ENCODE measurements at places on chromosomes 13 and 19.
A peak's percentile ranks its signal among the peaks of the same experiment; 100 is the strongest.

DNA sequence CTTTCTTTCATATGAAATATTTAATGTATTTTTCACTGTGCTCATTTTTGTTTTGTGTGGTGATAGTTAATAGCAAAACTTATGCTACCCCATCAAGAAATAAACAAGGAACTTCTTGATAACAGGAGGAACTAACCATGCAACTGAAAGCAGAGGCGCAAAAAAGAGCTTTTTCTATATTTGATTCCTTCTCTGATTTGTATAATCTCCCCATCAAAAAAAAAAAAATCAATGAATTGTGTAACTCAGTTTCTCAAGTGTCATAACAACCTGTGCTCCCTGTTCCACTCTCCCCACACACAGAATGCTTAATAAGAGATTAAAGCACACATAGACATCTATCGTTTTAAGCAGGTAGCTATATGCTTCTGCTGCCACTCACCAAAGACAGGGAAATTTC lies 67.3 kb upstream of the MED4 start:
- DNase-seq = no peak

DNA sequence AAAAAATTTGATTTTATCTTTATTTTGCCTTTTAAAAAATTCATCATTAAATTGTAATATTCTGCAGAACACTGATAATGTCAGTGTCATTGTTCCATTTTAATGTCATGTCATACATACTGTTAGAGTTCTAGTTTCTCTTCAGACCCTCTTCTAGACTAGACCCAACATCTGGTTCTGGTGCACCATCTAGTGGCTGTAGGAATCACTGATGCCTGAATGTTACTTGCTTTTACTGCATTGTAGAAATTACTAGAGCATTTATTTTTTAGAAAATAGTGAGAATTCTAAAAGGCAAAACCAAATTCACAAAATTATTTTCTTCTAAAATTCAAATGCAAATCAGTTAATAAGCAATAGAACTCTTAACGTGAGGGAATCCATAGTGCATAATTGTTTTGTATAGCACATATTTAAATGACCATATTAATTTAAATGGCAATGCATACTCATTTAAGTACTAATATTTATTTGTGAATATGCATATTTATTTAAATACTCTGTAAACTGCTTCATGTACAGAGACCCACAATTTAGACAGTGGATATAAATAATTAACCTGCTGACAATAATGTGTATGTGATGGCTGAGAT lies 425.7 kb downstream of the KLF12 start:
- no peak for DNase-seq

GRCh38 chr19:8366961-8367326 lies 3.0 kb downstream of the ANGPTL4 start:
- no peak for DNase-seq

DNA sequence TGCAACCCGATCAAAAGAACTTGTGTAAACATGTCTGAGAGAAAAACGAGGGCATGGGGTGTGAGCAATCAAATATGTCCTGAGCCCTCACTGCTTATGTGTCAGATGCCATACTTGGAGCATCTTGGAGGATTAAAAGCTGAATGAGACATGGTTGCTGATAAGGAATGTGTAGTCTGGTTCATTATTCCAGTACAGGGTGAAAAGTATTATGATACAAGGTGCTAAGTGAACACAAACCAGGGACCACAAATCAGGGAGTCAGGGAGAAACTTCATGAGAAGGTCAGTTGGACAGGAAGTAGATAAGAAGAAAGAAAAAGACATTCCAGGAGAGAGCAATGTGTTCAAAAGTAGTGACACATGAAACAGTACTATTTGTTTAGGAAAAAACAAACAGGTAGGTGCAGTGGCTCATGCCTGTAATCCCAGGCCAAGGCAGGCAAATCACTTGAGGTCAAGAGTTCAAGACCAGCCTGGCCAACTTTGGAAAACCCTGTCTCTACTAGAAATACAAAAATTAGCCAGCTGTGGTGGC lies 2.0 kb upstream of the RCBTB1 start:
- DNase-seq = no peak

DNA sequence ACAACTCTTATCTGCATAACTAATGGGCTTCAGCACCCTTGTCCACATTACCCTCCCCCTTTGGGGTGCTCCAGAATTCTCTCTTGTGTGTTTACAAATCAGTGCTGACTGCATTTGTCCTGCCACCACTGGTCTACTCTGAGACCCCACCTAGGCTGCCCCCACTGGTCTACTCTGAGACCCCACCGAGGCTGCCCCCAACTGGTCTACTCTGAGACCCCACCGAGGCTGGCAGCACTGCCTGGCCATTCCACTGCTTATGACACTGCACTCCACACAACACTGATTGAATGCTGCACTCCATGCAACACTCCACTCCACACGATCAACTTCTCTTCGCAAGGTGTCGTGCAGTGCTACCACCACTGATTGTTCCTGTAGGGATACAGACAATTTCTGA lies 1459.2 kb upstream of the SLC10A2 start:
- DNase-seq = no peak

GRCh38 chr19:17209126-17210036 lies 5.8 kb upstream of the USE1 start:
- DNase-seq = no peak

DNA sequence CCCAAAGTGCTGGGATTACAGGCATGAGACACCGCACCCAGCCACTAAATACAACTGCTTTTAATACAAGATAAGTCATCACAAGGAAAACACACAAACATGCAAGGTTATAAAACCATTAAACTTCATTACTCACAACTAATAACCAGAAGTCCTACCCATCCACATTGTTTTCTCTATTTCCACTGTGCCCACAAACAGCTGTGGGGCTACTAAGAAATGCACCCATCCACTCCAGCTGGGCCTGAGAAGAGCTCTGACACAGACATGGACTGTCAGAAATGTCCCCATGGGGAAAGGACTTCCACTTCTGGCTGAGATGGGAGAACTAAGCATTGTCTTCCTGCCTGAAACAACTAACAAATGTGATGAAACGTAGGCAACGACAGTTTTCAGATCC lies 17.2 kb downstream of the SAFB2 start:
- no peak for DNase-seq

- no peak for DNase-seq
Observed at GRCh38 chr13:30376426-30377311, 45.6 kb upstream of the UBE2L5 start.

DNA sequence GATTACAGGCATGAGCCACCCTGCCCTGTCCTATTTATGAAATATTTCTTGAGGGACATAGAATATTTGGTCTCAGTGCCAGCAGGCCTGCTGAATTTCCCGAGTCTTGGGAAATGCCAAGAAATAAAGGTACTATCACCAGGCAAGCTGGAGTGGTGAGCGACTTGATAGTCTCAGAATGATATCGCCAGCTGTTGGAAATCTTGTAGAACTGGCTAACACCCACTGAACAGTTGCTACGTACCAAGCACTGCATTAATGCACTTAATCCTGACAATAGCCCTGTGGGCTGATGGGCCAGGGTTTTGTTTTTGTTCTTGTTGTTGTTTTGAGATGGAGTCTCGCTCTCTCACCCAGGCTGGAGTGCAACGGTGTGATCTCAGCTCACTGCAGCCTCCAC lies 42.2 kb upstream of the MRI1 start:
- no peak for DNase-seq

DNA sequence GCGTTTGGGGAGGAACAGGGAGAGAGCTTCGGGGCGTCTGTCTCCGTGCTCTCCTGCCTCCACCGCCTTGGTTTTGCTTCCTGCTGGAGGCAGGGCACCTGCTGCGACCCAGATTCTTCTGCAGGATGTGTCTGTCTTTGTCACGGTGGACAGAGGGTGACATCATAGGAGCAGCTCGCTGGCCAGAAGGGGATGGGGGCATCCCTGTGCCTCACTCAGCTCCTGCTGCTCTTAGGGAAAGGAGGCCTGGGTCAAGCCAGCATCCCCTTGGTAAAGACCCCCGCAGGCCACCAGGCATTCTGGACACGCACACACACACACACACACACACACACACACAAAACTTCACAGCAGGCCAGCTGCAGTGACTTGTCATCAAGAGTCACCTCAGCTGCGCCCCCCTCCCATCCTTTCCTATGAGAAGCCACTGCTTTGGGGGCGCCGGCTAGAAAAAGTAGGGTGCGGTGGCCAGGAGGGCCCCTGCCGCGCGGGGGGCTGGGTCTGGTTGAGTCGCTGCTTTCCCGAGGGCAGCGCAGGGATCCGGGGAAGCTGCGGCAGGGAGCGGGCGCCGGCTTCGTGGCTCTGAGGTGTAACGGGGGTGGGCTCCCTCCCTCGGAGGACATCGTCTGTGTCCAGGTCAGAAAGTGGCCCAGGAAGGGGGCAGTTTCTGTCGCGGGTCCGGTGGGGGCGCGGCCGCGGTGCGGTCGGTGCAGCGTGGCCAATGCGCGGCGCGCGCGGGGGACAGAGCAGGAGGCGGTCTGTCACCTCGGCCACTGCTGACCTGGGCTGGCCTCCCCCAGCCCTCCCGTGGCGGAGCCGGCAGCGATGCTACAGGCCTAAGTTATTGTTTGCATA lies 15.8 kb upstream of the NPAS1 start:
- no peak for DNase-seq

DNA sequence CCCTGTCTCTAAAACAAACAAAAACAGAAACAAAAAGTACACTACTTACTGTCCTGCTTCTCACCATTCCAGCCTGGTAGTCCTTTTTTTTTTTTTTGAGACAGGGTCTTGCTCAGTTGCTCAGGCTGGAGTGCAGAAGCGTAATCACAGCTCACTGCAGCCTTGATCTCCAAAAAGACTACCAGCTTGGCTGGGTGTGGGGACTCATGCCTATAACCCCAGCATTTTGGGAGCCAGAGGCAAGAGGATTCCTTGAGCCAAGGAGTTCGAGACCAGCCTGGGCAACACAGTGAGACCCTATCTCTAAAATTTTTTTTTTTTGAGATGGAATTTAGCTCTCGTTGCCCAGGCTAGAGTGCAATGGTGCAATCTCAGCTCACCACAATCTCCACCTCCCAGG lies 5.1 kb upstream of the GDF15 start:
- no peak for DNase-seq

DNA sequence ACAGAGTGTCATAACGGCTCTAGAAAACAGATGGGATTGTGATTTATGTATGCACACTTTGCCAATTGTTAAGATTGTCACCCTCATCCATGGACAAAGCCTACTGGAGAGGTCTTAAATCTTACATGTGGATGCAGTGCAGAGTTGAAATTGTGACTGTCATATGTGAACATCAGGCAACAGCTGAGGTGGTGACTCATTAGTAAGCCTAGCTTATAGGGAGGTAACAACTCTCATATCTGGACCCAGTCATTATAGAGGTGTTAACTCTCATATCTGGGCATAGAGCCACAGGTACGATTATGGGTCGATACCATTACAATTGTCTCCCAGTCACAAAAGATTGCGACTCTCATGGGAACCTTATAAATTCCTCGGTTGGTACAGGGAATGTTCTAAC lies 29.8 kb upstream of the ZNF254 start:
- DNase-seq = no peak

- no peak for DNase-seq
Observed at GRCh38 chr19:5114727-5115126, 145.8 kb downstream of the KDM4B start.

DNA sequence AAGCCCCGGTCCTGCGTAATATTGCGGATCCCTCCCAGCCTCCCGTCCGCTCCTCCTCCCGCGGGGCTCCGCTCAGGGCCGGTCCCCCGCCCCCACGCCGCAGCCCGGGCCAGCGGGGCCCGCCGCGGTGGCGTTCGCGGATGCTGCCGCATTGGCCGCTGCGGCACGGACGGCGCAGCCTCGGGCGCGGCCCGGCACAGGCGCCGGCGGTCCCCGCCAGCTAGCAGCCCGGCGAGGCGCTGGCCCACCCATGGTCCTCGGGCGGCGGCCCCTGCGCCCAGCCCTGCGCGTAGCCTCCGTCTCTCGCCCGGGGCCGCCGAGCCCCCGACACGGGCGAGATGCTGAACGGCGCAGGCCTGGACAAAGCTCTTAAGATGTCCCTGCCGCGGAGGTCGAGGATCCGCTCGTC lies at the start of gene ATP8A2:
ATP8A2 (plus strand) TSS at position 100 of the 409 bp plus-strand sequence; CDS start at position 339, 239 bp downstream.
- no peak for DNase-seq

DNA sequence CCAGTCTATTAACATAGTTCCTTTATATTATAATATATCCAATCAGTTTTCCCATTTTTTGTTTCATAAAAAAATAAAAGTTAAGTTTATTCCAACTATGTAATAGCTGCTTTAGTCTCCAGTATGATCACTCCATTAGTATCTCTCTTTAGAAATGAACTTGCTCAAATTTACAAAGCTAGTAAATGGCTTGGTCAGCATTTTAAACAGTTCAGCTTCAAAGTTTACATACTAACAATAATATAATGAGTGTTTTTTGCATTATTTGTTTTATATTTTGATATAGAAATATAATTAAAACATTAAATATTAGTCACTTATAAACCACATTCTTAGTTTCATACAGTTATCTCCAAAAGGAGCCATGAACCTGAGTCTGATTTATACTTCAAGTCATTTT lies 1073.8 kb downstream of the SLITRK5 start:
- no peak for DNase-seq

- no peak for DNase-seq
Observed at GRCh38 chr13:53241891-53242348, 213.3 kb downstream of the OLFM4 start.

GRCh38 chr13:37412241-37412921 lies 186.2 kb downstream of the POSTN start:
- DNase-seq = peak; percentile 58

DNA sequence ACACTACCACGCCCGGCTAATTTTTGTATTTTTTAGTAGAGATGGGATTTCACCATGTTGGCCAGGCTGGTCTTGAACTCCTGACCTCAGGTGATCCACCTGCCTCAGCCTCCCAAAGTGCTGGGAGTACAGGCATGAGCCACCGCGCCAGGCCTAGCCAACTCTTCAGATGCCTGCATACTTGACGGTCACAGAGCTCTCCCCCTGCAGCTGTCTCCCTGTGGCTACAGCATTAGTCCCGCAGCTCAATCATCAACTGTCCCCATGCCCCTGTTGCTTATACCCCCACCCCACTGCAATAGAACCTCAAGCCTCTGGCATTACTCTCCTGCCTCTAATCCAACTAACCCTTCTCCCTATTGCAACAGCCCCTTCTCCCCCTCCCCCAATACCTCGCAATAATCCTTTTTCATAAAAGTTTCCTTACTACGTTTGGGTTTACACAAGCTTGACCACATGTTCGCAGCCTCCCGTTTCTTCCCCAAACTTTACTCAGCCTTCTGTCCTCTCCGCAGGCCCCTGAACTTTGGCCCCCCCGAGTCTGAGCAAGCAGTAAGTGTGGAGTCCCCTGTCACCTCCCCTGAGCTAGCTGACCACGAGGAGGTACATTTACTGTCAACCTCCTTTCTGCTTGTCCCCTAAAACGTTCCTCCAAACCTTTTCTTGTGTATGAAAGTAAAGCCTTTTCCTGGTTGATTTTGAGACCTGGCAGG lies 1.7 kb downstream of the ZNF77 start:
- DNase-seq = no peak

GRCh38 chr19:47274891-47275761 lies 441 bp downstream of the INAFM1 start:
- DNase-seq = no peak

DNA sequence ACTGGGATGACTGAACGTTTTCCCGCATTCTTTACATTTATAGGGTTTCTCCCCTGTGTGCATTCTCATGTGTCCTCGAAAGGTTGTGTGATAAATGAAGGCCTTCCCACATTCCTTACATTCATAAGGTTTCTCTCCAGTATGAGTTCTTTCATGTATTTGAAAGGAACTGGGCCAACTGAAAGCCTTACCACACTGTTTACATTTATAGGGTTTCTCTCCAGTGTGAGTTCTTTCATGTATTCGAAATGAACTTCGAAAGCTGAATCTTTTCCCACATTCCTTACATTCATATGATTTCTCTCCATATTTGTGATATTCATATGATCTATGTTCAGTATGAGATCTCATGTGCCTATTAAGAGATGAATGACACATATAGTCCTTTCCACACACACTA lies 19.4 kb downstream of the ZNF709 start:
- DNase-seq = no peak

- no peak for DNase-seq
Observed at GRCh38 chr19:824885-825284, 2.8 kb upstream of the AZU1 start.
